ENCODE measurements at places on chromosomes 16 and 17. TPM values are rescaled to one million over a fixed set of nuclear protein-coding genes. Genes with fewer than 3 reads are reported as not detected.

The SMIM36 gene
- polyA plus RNA-seq: not detected

The CNTNAP4 gene
- not detected for polyA plus RNA-seq

The TNFSF13 gene
- 0.98 TPM for polyA plus RNA-seq

The HS3ST3B1 gene
- polyA plus RNA-seq: 2.8 TPM

The NHLRC4 gene
- polyA plus RNA-seq: 0.65 TPM

The SCNN1B gene
- polyA plus RNA-seq: not detected

The AMDHD2 gene
- polyA plus RNA-seq: 30.3 TPM

The ZNF287 gene
- polyA plus RNA-seq: 5.3 TPM

The RNF222 gene
- polyA plus RNA-seq: not detected

The TBC1D26 gene
- 0.04 TPM for polyA plus RNA-seq

The CHD9NB gene
- 1.2 TPM for polyA plus RNA-seq

The ITGB4 gene
- polyA plus RNA-seq: 0.39 TPM

The MVD gene
- 28.4 TPM for polyA plus RNA-seq

The KRT20 gene
- not detected for polyA plus RNA-seq

The EFCAB5 gene
- 0.14 TPM for polyA plus RNA-seq

The HLF gene
- polyA plus RNA-seq: not detected

The CCL16 gene
- not detected for polyA plus RNA-seq

The IKZF3 gene
- not detected for polyA plus RNA-seq

The MYO15A gene
- polyA plus RNA-seq: 0.49 TPM

The CD300LF gene
- not detected for polyA plus RNA-seq

The SDF2 gene
- 76.0 TPM for polyA plus RNA-seq

The NME4 gene
- 406 TPM for polyA plus RNA-seq

The MVP gene
- 231 TPM for polyA plus RNA-seq

The KCNJ12 gene
- 0.13 TPM for polyA plus RNA-seq

The TMEM219 gene
- 94.3 TPM for polyA plus RNA-seq

The MT1G gene
- polyA plus RNA-seq: 0.56 TPM

The FBXW10 gene
- polyA plus RNA-seq: not detected

The SYNGR3 gene
- 6.6 TPM for polyA plus RNA-seq

The TBC1D3K gene
- not detected for polyA plus RNA-seq

The HS3ST2 gene
- polyA plus RNA-seq: not detected

The BAIAP3 gene
- polyA plus RNA-seq: 0.77 TPM

The CRYBA1 gene
- not detected for polyA plus RNA-seq
